ENCODE measurements at places on chromosomes 2 and 18.

- no peak for DNase-seq
These were observed 28.1 kb upstream of the TMEM247 start for GRCh38 chr2:46451131-46451711.

- DNase-seq = peak; percentile 64
These were observed 92.1 kb downstream of the TMEM18 start for GRCh38 chr2:584863-585823.

DNA sequence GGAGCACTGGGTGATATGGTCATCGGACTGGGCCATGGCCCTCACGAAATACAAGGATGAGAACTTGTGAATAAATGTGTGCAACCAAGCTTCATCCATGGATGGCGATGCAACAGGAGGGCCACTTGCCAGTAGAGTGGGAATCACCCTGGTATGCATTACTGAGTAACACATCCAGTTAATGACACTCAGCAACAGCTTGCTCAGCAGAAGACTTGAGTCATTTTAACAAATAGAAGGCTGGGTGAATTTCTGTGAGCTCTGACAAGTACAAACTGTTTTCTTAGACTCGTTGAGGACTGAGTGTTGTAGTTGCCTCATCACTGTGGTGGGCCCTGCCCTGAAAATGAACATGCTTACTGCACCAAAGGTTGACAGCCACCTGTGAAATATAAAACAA is 221.6 kb downstream of the NCKAP5 start:
- no peak for DNase-seq

GRCh38 chr18:58443671-58444070 is 185.2 kb downstream of the ALPK2 start:
- no peak for DNase-seq

DNA sequence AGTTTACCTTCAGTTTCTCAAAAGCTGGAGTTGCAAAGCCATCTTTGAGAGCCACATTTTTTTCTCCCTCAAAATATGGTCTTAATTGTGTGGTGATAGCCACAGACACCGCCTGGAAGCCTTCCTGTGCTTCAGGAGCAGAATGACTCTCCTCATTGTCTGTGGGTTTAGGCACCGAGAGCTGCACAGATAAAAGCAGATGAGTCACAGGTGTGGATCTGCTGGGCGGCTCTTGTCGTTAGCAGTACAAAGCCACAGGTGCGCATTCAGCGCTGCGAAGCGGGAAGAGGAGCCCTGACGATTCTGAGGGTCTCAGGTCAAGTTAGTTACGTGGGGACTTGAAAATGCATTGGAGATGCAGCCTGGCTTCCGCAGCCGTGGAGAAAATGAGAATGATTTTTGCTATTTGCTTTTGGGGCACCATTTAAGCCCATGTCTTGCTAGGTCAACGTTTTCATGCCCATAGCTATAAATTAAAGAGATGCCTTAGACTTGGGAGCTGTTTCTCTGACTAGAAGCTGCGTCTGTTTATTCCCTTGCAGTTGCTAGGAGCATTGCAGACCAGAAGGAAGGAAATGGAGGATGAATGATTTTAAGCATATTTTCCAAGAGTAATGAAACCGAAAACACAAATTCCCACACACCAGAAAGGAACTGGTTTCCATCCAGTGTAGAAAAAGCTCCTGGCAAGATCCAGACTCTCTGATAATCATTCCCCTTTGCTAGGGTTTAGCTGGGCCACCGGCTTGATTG is 51.5 kb downstream of the KLHL29 start:
- peak; percentile 65 for DNase-seq

GRCh38 chr2:108621087-108621559 is 86.9 kb downstream of the LIMS1 start:
- DNase-seq = peak; percentile 80

DNA sequence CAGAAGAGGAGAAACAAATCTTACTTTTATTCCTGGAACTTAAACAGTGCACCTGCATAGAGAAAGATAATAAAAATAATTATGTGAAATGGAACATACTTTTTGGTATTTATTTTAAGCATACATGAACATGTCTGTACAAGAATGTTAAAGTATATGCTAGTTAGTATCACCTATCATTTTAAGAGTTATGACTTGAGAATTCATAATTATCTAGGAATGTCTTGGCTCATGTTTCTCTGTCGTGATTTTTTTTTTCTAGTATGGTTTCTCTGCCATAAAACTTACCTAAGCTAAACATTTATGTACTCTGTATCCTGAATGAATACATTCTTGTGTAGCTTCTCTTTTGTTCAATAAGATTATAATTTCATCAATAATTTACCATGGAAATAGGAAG is 4.2 kb downstream of the SERPINB7 start:
- no peak for DNase-seq

GRCh38 chr2:225033440-225034318 is 8.6 kb downstream of the DOCK10 start:
- DNase-seq = no peak

GRCh38 chr2:200961674-200962073 is 1.8 kb downstream of the ORC2 start:
- no peak for DNase-seq

GRCh38 chr2:9975805-9976447 is 24.4 kb downstream of the GRHL1 start:
- peak; percentile 61 for DNase-seq

- DNase-seq = no peak
These were observed 118.0 kb downstream of the MBP start for GRCh38 chr18:77014538-77014937.

- no peak for DNase-seq
These were observed 6.0 kb downstream of the LRRC30 start for GRCh38 chr18:7236933-7237332.

GRCh38 chr2:49343638-49344037 is 189.3 kb upstream of the FSHR start:
- no peak for DNase-seq

DNA sequence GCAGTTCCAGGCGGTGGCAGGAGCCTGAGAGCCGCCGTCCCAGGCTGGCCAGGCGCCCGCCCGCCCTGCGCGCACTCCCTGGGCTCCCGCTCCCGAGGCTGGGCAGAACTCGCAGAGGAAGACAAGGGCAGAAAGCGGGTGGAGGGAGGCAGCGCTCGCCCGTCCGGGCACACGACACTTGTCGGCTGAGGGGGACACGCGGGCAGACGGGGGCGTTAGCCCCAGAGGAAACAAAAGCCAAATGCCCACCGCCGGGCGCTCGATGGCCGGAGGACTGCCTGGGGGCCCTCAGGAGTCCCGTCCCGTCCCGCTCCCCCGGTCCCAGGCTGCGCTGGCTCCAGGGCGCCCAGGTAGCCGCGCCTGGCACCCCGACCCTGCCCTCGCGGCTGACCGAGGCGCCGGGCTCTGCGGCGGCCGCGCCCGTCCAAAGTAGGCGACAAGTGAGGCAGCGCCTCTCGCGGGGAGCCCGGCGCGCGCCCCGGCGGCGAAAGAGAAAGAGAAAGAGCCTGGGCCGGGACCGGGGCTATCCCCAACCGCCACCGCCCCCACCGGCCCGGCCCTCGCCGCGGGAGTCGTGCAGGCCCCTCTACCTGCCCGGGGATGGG is 491 bp downstream of the L3MBTL4 start:
- DNase-seq = peak; percentile 47

- DNase-seq = no peak
These were observed 17.8 kb upstream of the ACVR2A start for GRCh38 chr2:147827088-147827375.

DNA sequence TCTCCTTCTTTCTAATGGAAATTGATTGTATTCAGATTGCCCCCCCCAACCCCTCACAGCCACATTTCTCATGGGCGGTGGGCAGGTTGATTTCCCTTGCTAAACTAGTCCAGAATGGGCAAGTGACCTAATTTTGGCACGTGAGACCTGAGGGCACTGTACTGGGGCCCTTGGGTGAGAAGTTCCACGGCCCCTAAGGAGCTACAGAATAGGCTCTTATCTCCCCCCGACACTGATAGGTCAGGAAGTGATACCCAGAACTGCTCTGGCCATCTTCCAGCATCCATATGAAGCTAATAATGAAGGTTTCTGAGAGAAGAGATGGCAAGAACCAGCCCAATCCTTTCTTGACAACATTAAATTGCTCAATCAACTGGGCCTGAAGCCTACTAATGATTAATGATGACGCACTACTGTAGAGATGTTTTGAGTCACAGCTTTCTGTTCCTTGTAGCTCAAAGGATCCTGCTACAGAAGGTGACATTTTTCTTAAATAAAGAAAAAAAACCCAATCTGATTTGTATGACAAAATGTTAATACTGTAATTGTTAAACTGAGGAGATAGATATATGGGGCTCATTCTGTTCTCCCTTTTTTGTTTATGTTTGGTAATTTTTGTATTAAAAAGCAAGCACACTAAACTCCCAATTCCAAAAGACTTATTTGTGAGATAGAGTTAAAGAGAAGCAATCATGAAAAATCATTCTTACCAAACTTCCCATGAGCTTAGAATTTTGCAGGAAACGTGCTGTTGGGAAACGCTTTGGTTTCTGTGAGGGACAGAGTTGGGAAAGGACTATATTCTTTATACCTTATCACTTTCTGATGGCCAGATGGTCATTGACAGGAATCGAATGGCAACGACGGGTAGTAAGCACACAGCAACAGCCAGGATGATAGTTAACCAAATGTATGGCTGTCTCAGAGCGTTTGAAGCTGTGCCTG is 28.2 kb upstream of the NARS1 start:
- no peak for DNase-seq

GRCh38 chr2:132438691-132439090 is 22.1 kb downstream of the GPR39 start:
- DNase-seq = peak; percentile 6

DNA sequence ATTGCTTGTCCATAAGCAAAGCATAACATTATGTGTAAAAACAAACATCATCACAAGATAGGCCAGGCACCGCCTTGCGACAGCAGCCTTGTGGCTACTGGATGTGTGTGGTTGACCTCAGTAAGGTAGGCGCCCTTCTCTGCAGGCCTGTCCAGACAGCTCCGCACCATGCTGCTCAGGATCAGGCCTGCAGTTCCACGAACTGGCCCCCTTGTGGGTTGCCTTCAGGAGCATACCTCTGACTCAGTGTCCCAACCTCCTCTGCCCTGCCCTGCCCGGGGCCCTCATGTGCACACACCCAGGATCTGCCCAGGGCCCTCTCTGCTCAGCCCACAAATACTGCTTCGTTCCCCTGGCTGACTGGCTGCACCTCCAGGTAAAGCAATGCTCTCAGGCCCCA is 16.1 kb upstream of the ZNF236 start:
- DNase-seq = no peak

DNA sequence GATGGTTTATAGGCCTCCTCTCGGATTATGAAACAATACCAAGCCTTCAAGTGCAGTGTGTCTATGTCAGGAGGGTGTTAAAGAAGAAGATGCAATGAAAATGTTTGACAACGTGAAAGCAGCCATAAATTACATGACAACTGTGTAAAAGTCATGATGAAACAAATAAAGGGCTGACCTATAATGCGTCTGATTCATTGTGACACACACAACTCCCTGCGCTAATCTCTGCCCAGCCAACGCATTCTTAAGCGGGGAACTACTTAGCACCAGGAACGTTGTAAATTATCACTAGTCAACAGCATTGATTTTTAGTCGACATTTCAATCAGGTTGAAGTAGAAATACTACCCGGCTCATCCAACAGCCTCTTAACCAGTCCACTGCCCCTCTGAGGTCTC is 26.8 kb downstream of the BCL11A start:
- DNase-seq = no peak

DNA sequence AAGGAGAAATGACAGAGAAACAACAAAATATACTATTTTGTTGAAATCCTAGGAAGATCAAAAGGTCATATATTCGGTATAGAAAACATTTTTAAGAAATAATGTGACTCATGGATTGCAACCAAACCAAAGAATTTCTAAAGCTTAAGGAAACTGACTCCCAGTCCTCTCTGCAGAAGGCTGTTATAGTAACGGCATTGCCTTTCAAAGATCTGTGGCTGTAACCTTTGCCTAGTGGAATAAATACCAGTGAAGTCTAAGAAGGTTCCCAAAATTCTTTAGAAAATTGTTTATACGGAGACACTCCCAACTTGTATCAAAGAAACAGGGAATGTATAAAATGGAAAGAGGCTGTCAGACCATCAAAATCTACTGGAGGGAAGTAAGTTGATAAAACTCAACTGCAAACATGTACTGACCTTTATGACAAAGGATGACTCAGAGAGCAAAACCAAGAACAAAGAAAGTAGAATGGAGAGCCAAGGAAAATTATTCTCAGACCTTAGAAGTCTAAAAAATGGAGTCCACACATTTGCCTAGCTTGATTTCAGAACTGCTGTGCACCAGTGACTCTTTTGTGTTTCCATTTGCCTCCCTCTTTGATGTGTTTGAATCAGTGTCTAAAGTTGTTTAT is 48.6 kb upstream of the FSIP2 start:
- DNase-seq = no peak

GRCh38 chr2:119516121-119516520 is 8.2 kb downstream of the SCTR start:
- no peak for DNase-seq

DNA sequence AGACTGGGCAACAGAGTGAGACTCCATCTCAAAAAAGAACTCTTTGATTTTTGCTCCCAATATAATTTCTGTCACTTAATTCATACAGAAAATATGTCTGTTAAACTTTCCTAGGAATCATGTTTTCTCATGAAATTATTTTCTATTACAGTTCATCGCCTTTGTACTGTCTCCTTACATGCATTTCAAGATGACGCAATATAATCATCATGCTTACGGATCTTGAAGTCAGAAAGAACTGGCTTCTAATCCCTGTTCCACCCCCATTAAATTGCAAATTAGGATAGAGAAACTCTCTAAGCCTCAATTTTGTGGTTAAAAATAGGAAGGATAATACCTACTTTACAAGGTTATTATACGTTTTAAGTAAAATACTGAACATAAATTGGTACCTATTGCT is 467.6 kb upstream of the SMIM21 start:
- DNase-seq = no peak

GRCh38 chr2:196217116-196217515 is 45.7 kb upstream of the STK17B start:
- DNase-seq = no peak

DNA sequence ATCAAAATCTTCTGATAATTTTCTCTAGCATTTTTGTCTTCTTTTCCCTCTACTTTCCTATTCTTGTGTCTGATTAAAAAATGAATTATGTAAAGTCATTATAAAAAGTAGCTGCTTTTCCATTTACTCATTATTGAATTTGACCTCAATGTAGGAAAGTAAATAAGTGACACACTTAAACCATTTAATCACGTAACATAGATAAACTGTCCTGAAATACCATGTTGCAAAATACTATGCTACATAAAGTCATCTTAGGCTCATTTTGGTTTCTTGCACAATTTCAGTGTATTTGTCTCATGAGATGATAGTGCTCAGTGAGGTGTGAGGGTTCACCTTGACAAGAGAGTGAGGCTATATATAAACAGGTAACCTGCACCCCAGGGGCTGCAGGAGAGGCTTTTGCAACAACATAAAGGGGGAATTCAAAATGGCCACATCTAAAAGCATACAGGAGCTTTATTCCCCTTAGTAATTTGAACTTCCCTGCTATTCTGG is 502.7 kb downstream of the RNF144A start:
- no peak for DNase-seq
